ENCODE measurements at places on chromosomes 7 and 10.

DNA sequence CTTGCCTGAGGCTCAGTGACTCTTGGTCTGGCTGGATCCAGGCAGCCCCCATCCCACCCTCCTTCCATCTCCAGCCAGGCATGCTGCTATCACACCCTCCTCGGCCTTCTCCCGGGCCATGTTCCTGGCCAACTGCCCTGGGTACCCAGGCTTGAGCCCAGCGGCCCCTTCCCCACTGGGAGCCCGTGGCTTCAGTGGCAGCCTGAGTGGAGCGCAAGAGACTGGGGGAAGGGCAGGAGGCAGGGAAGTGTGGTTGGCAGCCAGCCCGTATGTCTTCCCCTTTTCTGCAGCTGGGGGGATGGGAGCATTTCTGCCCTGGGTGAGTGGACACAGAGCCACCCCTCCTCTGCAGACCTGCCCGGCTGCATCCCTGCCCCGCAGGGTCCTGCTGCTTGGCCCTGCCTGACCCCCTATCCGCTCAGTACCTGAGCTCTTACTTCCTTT lies 148.5 kb downstream of the ARHGAP22 start:
- DNase-seq, result no peak

- no peak for DNase-seq
These were observed 346.5 kb downstream of the TYW1 start for GRCh38 chr7:67343114-67343513.

GRCh38 chr7:111919164-111919563 lies 287.0 kb downstream of the DOCK4 start:
- DNase-seq, result no peak

DNA sequence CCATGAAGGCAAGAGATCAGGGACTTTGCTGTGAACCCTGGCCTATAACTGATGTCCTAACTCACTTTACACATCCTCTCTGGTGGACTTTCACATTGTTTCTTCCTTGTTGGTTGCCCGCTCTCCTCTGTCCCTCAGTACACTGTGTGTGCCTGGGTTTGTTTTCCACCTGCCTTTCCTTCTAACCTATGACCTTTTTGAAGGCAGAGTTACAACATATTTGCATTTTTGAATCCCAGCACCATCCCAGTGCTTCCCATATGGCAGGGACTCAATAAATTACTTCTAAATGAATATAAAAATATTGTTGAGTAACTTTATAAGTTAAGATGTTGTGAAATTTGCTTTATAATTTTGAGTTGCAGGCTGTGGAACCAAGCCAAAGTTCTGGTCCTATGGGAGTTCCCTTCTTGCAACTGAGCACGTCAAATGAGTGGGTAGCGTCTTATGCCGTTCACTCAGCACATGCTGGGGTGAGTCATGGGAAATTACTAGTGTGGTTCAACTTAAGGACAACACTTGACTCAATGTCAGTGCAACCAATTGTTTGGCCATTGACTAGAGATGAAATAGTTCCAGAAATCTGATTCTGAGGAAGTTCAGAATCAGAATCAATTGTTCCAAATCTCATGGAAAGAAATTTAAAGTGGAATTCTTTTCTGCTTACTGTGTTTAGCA lies 250.9 kb downstream of the TWIST1 start:
- DNase-seq, result no peak

GRCh38 chr10:22620140-22620857 lies 94.1 kb downstream of the PIP4K2A start:
- DNase-seq, result no peak

DNA sequence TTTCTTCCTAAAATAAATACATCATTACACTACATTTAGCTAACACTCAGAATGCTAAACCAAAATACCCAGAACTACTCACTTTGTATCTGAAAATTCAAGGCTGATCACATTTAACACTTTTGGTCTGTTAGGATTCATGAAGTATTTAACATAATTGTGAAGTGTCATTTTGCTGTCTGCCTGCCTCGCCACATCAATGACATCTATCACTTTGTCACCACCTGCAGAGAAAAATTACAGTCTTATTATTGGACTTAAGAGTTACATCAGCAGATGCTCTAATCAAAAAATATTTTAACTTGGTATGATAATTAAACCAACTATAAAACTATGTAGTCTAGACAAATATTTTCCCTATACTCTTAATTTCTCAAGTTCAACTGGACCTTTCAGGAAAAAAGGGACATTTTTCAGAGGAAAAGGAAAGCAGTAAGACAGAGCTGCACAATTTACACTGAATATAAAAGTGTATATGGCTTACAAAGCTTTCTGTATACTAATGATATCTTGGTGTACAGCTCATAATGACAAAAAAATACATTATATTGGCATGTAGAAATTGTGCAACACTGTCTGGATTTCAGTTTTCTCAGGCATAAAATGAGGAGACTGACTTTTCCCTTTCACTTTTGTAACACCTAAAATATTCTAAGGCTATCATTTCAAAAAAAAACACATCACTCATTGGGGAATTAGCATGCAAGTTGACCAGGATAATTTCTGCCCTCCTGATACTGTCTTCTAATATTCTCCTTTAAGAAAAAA lies 49.2 kb downstream of the KDM7A start:
- DNase-seq, result no peak

DNA sequence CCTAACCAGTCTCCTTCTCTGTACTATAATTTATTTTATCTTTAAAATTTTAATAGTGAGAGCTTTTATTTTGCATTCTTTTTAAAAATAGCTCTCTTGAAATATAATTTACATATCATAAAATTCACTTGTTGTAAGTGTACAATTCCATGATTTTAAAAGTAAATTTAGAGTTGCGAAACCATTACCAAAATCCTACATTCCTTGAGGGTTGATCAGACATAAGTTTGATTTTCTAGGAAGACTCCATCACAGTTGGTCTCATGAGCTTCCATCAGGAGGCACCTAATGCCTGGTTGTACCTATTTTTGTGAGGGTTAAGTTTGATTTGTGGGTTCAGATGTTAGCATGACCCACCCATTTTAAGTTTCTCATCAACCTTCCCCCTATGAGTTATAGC lies 108.1 kb downstream of the BMPER start:
- DNase-seq, result no peak

- DNase-seq, result no peak
These were observed 240.0 kb downstream of the SDHAF3 start for GRCh38 chr7:97357459-97357858.

DNA sequence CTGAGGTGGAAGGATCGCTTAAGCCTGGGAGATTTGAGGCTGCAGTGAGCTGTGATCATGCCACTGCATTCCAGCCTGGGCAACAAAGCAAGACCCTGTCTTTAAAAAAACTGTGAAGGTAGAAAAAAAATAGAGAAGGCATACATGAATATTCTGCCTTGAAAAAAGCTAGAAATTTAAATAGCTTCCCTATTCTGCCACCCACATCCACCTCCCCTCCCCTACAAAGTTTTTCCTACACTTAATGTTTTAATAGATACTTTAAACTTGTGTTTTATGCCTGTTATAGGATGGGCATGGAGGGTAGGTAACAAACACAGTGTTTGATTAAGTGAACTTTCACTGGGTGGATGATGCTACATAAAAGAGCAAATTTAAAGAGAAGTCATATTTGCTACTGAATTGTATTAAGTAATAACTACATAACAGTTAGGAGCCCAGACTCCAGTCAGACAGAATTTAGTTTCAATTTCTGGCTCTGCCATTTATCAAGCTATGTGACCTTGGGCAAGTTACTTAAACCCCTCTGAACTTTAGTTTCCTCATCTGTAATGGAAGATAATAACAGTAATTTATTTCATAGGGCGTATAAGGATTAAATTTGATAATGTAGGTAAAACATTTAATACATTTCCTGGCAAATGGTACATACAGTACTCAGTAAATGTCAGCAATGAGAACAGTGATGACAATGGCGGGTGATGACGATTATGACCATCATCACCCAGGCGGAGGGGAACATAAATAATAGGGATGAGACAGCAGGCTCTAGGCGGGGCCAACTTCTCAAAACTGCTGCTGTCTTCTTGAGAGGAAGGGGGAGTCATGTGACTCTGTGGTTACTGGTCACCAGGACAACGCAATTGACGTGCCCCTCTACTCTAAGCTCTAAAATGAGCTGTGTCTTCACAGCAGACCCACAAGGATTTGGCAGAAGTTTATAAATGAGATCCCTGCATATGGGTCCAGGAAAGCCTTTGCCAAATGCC lies 15.8 kb downstream of the DNMBP start:
- peak; percentile 49 for DNase-seq

- DNase-seq, result peak; percentile 76
These were observed 652.8 kb downstream of the KCNMA1 start for GRCh38 chr10:76984559-76985443.

- no peak for DNase-seq
These were observed 1.5 kb downstream of the ENTPD7 start for GRCh38 chr10:99660662-99661376.

DNA sequence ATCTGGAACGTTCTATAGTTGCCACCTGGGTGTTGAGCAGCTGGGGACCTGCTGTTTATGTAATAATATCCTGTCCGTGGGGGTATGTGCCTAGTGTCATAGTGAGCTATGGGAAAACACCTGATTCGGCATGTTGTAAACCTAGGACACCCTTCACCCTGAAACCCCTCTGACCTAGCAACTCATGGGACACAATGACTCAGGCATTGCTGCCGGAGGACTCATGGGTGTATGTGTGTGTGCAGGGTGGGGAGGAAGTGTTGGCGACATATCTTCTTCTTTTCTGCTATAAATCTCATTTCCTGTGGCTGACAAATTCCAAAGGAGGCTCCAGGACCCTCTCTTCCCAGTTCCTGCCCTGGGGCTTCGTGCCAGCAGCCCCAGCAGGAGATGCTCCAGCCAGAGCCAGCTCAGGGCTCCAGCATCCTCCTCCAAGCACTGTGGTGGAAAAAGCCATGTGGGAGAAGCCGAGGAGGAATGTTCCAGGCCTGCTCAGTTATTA lies 77.0 kb upstream of the PODXL start:
- no peak for DNase-seq

DNA sequence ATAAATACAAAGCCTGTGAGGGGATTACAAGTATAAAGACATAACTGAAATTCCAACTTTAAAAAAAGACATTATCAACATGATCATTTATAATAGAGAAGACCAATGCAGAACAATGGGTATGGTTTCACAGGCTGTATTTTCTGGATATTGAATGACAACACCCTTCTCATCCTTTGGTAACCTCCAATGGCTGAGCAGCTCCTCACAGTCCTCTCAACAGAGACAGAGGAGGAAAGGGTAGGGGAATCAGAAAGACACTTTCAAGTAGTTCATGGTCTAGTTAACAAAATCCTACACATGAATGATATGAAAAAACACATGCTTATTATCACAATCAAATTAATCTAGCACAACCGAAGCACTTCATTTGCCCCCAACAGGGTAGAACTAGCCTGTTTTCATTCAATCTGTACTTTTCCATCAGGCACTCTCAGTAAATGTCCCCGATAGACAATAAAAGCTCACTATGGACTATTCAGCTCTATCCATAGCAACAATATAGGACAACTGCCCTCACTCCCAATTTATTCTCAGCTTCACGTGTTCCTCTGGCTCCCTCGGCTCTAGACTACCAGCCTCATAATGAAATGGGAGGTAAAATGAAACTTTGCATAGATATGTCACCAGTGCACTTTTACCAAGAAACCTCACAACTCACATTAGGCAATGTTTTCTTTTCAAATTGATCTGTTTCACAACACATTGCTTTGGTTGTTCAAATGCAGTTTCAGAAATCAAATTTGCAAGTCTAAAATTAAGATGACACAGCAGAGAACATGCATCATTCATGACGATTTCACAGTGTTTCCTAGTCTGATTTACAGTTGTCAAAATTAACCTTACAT lies 211.4 kb downstream of the THSD7A start:
- no peak for DNase-seq

GRCh38 chr10:125606414-125607010 lies 76.5 kb downstream of the TEX36 start:
- no peak for DNase-seq

GRCh38 chr7:91357901-91358300 lies 93.7 kb downstream of the FZD1 start:
- DNase-seq, result no peak

DNA sequence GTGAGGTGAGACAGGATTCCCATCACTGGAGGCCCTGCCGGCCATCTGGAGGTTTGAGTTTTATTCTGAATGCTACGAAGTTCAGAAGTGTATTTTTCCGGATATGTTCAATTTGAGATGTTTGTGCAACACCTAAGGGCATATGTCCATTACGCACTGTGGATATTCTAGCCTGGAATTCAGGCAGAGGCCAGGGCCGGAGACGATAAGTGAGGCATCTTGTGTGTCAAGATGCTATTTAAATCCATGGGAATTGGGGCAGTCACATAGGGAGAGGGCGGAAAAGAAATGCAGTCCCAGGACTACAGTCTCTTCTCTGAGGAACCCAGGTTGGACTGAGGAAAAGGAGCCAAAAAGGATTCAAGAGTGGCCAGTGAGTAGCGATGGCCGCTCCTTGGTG lies 1.9 kb upstream of the SUV39H2 start:
- DNase-seq, result no peak

- no peak for DNase-seq
These were observed 83.9 kb downstream of the RAMP3 start for GRCh38 chr7:45241339-45242109.

GRCh38 chr7:28939844-28940544 lies 18.1 kb downstream of the TRIL start:
- no peak for DNase-seq

GRCh38 chr7:16345979-16346958 lies 75.1 kb downstream of the CRPPA start:
- no peak for DNase-seq

GRCh38 chr7:93175219-93175618 lies 27.0 kb upstream of the SAMD9L start:
- DNase-seq, result no peak

- DNase-seq, result no peak
These were observed 314.8 kb upstream of the GRM3 start for GRCh38 chr7:86328801-86329433.

DNA sequence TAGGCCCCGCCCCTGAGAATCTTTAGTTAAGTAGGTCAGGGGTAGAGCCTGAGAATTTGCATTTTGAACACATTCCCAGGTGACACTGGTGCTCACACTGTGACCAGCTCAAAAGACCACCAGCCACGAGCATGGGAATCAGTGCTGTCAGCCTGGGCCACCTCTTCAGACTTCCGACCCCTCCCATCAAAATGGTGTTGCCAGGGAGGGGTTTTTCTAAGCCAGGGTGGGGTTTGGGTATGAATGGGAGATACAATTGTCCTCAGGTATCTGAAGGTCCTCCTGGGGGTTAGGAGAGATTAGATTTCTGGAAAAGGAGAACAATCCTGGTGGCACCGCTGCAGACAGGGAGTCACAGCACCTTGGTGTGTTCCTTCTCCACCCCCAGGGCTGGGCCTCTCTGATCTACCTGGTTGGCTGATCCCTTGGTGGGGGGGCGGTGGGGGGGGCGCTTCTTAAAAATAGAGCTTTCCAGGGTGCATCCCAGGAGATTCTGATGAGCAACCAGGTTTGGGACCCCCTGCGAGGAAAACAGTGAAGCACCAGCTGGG lies 111.5 kb upstream of the ANLN start:
- DNase-seq, result no peak

Data from stimulated activated CD4-positive, alpha-beta T cell treated with anti-CD3 and anti-CD28 coated beads, Interleukin-2, amount 100 ng/mL, for 24 hours (primary cell).